ENCODE measurements at places on chromosomes 12 and 14.

- no peak for DNase-seq
Measured at GRCh38 chr14:32710731-32711680, 227.7 kb upstream of the NPAS3 start.

- no peak for DNase-seq
Measured at GRCh38 chr12:113880988-113881962, 84.8 kb downstream of the RBM19 start.

- DNase-seq = no peak
Measured at GRCh38 chr12:2982361-2982760, 23.2 kb downstream of the TEAD4 start.

- no peak for DNase-seq
Measured at GRCh38 chr12:78060186-78060585, 229.5 kb downstream of the NAV3 start.

GRCh38 chr14:95701846-95702221, 12.1 kb downstream of the TCL1A start:
- DNase-seq = no peak

GRCh38 chr12:75781532-75782046, 250.0 kb downstream of the PHLDA1 start:
- DNase-seq = no peak

DNA sequence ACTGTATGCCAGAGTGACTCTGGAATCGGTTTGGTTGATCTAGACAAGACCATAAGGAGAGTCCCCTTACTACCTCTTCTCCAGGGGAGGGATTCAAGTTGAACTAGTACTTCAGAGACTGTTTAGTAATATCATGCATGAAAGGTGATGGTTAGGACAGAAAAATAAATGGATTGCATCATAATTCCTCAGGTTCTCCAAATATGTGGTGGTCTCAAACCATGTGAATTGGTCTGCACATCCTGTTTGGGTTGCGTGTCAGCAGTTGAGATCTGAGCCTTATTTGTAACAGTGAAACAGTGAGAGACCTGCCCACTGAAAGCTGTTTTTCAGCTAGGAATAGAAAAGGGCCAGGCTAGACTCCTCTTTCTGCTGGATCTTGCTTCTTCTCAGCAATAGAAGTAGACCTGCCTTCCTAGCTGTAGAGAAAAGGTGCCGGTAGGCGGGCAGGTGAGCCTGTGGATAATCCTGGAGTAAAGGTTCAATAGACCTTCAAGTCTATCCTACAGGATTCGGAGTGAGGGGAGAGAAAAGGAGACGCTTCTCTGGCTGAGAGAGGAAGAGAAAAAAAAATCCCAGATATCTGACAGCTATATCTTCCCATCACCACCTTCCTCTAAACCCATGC, 258.5 kb upstream of the E2F7 start:
- no peak for DNase-seq

- no peak for DNase-seq
Measured at GRCh38 chr12:95462551-95462950, 11.4 kb upstream of the METAP2 start.

GRCh38 chr12:46483572-46484395, 111.2 kb upstream of the SLC38A2 start:
- no peak for DNase-seq

GRCh38 chr14:65141523-65141922, 39.2 kb upstream of the MAX start:
- DNase-seq = no peak

All from stimulated activated CD4-positive, alpha-beta T cell treated with anti-CD3 and anti-CD28 coated beads, Interleukin-15, amount 100 ng/mL, for 1 hour (primary cell).